NCI-H1436 (cell line): ENCODE measurements at places on chromosomes 5 and 9.

GRCh38 chr9:95249986-95250385, 67.5 kb downstream of the FANCC start:
- DNase-seq, result no peak

GRCh38 chr5:132457371-132458225, 33.0 kb downstream of the IRF1 start:
- DNase-seq, result no peak

DNA sequence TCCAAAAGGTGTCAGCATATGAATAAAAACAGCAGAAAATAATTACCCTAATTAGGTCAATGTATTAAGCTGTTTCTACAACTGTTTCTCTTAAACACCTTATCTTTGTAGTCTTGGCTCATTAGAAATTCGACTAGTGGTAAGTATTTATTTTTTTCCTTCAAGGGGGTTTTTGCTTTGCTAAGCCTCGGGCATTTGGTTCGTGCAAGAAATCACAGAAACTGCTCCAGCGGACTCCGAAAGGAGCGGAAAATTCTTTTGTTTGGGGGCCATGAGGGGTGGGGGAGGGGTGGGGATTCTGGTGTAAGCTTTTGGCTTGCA, 757 bp downstream of the ZBED3 start:
- DNase-seq, result peak; percentile 84

GRCh38 chr5:29719171-29719570, 1474.3 kb upstream of the CDH6 start:
- no peak for DNase-seq

DNA sequence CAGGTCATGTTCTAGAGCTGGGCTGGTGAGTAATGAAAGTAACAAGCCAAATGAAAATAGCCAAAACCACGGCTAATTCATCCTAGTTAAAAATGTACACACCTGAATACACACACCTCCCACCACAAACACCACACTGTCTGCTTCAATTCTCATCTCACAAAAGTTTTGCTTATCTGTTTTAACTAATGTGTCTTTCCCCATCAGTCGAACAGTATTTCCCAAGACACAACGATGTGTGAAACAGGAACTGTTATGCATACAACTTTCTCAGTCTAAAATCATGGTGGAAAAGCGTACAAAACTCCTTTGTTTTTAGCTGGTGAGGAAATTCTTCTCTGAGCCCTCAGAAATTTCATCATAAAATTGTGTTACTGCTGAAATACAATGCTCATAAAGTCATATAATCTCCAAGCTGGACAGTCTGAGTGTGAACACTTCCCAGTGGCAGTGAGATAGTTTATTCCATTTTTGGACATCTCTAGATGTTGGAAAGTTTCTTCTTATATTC, 242.4 kb downstream of the EFNA5 start:
- DNase-seq, result no peak

- no peak for DNase-seq
Observed at GRCh38 chr9:18969128-18969527, 63.9 kb downstream of the SAXO1 start.

GRCh38 chr9:18564018-18564880, 90.3 kb downstream of the ADAMTSL1 start:
- DNase-seq, result no peak

- no peak for DNase-seq
Observed at GRCh38 chr9:127129073-127129717, 6.8 kb upstream of the ANGPTL2 start.

DNA sequence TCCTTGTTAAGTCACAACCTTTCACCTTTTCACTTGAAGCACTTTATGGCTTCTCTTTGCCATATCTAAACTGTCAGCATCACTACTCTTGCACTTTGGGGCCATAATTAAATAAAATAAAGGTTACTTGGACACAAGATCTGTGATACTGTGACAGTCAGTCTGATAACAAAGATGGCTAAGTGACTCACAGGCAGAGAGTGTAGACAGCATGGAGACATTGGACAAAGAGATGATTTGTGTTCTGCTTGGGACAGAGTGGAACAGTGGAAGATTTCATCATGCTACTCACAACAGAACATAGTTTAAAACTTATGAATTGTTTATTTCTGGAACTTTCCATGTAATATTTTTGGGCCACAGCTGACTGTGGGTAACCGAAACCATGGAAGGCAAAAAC, 81.7 kb upstream of the SMC5 start:
- no peak for DNase-seq

GRCh38 chr5:134133188-134133994, 18.9 kb downstream of the TCF7 start:
- DNase-seq, result no peak

DNA sequence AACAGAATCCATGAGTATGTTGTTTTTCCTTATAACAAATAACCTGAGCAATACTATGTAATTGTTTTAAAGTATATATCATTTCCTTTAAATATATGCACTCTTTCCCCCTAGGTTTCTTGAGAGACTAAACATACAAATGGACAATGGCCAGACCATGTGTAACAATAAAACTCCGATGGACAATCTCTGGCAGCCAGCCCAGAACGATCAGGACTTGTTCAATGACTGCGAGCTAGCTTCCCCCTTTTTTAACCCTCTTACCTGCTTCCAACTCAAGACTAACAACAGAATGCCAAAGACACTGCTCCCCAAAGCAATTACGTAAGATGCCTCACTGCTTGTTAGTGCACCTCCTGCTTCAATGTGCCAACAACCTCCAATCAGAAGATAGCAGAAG, 94.9 kb downstream of the HTR4 start:
- no peak for DNase-seq

GRCh38 chr5:124050120-124050770, 538.3 kb downstream of the CSNK1G3 start:
- no peak for DNase-seq

DNA sequence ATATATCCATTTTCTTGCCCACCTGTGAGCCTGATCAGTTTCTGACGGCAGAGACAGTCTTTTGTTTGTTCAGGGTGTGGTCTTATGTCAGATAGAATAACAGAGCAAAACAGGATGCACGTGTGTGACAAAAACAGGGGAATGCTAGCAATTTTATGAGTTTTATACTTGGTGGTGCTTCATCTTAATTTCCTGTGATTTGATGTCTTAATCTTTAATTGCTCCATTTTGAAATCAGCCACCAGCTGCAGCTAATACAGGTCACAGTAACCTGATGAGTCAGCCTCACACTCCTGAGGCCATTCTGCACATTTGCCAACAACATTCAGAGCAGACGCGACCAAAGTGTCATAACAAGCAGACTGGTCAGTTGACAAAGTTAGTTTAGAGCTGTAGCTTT, 42.3 kb upstream of the JMY start:
- DNase-seq, result no peak

DNA sequence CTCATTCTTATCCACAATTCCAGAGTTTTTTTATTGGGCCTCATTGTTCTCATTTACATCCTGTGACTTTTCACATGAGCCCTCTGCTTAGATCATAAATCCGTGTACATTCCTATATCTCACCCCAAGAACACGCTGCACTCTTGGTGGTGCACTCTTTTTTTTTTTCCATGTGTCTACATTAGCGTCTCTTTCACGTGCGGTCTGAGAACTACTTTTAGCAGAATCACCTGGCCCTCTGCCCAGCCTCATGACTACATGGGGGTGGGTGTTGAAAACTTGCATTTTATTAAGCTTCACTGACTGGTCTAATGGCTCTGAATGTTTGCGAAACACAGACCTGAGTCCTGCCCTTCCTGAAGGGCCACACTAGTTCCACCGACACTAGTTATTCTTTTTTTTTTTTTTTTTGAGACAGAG, 18.6 kb downstream of the C9orf57 start:
- no peak for DNase-seq

DNA sequence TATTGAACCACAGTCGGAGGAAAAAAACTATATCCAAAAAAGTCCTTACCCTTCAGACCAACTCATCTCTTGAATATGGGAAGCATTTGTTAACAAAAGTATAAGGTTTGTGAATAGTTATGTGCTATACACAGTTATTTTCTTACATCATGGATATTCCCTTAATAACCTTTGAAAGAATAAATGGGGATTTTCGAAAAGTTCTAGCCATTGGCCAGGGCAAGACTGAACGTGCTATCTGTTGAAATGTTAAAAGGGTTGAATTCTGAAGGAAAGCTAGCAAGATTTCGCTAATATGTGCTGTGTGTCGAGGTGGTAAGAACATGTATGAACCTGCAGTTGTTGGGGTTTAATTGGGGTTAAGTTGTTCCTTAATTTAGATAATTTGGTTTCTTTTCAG, 140.8 kb downstream of the SMARCA2 start:
- DNase-seq, result no peak

GRCh38 chr5:175211956-175212756, 231.8 kb downstream of the DRD1 start:
- no peak for DNase-seq

DNA sequence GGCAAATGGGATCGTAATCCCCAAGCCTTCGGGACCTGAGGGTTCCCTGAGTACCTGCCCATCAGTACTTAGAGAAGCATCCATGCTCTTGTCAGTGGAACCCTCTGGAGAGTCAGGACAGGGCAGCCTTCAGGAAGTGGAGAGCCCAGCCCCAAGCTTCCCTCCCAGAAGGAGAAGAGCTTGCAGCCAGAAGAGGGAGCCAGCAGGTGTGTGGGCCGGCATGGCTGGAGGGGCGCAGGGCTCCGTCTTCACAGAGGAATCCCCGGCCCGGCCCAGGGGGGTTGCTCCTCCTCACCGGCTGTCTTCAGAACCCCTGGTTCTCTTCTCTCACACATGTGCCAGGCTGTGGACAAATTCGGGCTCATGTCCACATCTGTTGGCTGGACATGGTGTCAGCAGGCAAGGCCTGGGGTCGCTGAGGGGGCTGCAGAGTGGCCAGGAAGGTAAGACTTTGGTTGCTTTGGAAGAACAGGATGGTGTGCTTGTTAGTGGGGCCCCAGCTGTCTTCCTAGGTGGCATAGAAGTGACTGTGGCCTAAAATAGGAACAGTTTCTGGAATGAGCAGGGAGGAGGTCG, 58.9 kb upstream of the RXRA start:
- DNase-seq, result no peak

- no peak for DNase-seq
Observed at GRCh38 chr5:172647352-172648012, 6.4 kb downstream of the NEURL1B start.

- DNase-seq, result no peak
Observed at GRCh38 chr9:93644397-93645088, 68.2 kb downstream of the PHF2 start.

- DNase-seq, result no peak
Observed at GRCh38 chr5:6510132-6510531, 61.5 kb downstream of the UBE2QL1 start.

DNA sequence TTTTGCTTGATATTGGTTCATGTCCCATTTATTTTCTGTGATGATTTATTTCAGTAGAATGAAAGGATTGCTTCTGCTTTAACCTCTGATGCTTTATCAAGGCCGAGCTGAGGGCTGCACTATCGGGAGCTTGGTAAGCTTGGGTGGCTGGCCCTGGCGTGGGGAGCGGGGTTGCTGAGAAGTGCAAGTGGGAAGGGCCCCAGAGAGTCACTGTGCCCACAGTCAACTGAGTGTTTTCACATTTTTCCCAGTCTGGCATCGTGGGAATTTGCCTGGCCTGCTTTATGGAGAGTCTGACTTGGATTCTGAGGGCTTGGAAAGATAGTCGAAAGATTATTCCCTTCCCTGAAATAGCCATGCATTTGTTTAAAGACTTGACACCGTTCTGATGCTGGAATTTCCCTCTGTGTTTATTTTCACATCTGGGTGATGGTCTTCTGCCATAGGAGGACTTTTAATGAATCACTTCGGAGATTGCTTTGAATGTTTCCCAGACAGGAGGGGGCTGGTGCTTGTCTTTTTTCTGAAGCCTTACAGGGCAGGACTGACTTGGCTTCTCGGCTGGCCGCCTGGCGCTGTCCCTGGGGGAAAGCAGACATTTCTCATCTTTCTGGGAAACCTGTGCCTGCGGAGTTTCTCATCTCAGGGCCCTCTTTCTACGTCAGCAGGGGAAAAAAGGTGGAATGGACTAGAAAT, 139.0 kb downstream of the BOD1 start:
- no peak for DNase-seq

GRCh38 chr5:138339091-138339456, 1.0 kb downstream of the FAM53C start:
- DNase-seq, result no peak

DNA sequence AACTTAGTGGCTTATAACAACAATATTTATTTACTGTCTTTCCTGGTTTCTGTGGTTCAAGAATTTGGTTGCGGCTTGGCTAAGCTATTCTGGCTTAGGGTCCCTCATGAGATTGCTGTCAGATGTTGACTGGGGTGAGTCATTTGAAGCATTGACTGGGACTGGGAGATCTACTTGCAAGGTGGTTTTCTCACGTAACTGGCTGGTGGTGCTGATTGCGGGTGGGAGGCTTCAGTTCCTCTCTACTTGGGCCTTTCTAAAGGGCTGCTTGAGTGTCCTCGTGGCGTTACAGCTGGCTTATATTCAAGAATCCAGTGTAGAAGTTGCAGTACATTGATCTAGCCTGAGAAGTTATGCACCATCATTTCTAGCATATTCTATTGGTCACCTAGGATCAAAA, 218.5 kb upstream of the ELAVL2 start:
- no peak for DNase-seq
